ENCODE measurements at places on chromosomes 2 and 18.

DNA sequence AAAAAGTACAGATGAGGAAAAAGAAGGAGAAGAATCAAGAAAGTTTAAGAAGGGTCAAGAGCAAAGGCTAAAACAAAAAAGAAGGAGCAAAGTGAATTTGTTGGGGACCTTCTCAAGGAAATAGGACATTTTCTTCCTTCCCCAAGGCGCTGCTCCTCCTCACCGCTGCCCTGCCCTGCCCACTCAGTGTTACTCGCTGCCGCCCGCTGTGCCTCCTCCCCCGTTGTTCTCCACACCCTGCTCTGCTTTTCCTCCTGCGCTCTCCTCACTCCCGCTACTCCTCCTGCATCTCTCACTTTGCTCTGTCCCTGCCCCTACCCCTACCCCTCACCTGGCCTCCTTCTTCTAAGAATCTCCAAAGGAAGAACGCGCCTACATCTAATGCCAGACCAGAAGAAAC lies 50.7 kb downstream of the ID2 start:
- DNase-seq = no peak

- no peak for DNase-seq
These were observed 35.0 kb upstream of the LRP1B start for GRCh38 chr2:142165790-142166189.

- no peak for DNase-seq
These were observed 183.4 kb upstream of the FN1 start for GRCh38 chr2:215619022-215619958.

GRCh38 chr2:163909411-163910080 lies 173.7 kb upstream of the FIGN start:
- no peak for DNase-seq

DNA sequence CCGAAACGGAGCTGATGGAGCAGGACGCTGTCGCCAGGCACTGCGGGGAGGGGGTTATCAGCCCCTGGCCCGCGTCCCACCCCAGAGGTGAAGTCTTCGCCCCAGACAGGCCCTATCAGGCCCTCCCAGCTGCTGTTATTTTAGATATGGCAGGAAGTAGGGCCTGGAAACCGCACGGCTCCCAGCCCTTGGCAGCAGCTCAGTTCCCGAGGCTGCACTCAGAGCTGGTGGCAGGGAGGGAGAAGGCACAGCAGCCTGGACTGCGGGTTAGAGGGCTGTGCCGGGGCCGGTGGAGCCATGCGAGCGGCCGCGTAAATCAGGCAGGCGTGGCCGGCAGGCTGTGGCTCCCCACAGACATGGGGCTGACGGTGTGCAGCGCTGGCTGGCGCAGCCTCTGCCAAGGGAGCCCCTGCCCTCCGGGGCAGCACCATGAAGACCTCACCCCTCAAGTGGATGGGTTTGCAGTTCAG lies 111.4 kb downstream of the NFATC1 start:
- DNase-seq = peak; percentile 71

- no peak for DNase-seq
These were observed 139.0 kb upstream of the TRIB2 start for GRCh38 chr2:12577567-12578253.

DNA sequence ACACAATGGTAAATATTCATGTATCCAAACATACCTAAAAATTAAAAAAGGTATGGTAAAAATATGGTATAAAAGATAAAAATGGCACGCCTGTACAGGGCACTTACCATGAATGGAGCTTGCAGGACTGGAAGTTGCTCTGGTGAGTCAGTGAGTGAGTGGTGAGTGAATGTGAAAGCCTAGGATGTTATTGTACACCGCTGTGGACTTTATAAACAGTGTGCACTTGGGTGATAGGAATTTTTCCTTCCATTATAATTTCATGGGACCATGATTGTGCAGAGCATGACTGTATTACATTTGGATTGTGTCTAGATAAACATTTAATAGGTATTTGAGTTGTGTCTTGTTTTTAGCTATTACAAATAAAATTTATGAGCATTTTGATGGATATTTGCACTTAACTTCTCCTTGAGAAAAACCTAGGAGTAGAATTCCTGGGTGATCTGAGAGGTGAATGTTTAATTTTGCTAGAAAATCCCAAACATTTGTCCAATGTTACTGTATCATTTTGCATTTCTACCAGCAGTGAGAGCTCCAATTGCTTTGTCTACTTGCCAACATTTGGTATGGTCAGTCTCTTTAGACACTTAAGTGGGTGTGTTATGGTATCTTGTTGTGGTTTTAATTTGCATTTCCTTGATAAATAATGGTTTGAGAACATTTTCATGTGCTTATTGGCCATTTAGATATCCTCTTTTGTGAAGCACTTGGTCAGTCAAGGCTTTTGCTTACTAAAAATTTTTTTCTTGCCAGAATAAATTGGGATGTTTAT lies 81.7 kb downstream of the BCL2L11 start:
- no peak for DNase-seq

DNA sequence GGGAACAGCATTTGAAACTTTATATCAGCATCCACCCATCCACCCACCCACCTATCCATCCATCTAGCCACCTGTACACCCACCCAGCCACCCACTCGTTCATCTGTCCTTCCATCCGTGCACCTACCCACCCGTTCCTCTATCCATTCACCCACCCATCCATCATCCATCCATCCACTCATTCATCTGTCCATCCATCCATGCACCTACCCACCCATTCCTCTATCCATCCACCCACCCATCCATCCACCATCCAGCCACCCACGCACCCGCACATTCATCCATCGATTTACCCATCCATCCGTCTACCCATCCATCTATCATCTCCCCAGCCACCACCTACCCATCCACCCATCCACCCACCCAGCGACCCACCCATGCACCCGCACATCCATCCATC lies 24.8 kb downstream of the LDLRAD4 start:
- DNase-seq = no peak

DNA sequence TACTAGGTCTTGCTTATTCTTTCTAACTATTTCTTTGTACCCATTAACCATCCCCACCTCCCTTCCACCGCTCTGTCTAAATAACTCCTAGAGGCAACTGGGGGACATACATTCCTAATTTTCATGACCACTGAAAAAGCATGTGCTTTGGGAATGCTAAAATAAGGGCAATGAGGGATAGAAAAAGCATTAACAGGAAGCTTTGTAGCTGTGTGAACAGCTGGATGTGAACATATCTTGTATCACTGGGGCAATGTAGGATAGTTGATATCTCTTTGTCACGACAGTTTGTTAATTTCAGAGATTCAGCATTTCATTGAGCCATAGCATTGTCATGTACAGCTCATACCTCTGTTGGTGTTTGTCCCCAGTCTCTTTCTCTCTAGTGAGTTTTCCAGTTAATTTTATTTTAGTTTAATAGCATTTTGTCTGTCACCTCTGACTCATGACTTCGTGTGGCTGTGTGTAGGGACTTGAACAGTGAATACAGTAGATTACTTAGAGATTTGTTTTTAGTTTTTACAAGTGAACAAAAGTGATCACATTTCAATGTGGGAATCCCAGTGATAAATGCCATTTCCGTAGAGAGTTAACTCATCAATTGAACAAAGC lies 230.3 kb upstream of the NRP2 start:
- no peak for DNase-seq

DNA sequence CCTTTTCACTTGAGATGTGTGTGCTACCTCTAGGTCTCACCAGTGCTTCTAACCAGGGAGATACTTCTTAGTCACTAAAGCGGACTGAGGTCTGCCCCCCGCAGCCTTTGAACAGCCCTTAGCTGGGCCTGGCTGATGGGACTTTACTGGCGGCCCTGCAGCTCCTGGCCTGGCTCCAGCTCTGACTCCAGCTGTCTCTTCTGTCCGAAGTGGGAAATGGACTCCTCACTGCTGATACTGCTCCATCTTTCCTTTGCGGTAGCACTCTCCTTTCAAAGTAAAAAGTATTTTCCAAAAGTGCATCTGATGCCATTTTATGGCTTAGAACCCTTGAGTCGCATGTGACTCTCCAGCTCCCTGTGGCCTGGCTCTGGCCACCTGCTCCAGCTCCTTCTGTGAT lies 64.5 kb downstream of the ATP9B start:
- DNase-seq = no peak

DNA sequence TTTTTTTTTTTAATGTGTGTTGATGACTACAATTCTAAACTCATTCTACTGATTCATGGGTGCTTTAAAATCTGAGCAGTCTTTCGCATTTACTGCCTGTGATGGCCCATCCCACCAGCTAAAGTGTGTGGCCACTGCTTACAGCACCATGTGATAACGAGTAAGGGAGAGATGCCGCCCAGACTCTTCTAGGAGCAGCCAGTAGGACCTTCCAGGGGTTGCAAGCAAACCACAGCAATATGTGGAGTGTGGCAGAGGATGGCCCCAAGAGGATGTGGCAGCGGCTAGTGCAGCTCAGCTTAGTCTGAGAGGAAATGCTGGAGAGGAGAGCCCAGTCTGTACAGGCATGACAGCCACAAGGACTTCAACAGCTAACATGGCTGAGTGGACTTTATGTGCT lies 14.9 kb downstream of the IL1B start:
- DNase-seq = no peak

DNA sequence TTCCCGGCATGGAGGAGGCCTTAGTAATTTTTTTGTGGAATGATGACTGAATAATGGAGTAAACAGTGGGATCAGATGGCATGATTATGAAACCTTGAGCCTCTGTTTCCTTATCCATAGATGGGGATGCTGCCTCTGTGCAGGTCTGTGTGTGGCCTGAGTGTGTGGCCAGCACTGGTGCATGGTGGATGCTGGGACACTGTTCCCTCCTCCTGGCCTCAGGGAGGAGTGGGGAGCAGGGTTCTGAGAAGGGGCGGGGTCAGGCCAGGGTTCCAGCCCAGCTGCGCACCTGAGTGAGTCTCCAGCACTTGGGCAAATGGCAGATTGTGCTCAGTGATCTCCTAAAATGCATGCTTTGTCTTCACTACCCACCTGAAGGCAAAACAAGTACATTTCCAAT lies 66.4 kb downstream of the DCDC2C start:
- no peak for DNase-seq

GRCh38 chr2:241940329-241940728 lies 70.8 kb downstream of the RTP5 start:
- no peak for DNase-seq

GRCh38 chr2:210844016-210844415 lies 287.6 kb downstream of the CPS1 start:
- no peak for DNase-seq

DNA sequence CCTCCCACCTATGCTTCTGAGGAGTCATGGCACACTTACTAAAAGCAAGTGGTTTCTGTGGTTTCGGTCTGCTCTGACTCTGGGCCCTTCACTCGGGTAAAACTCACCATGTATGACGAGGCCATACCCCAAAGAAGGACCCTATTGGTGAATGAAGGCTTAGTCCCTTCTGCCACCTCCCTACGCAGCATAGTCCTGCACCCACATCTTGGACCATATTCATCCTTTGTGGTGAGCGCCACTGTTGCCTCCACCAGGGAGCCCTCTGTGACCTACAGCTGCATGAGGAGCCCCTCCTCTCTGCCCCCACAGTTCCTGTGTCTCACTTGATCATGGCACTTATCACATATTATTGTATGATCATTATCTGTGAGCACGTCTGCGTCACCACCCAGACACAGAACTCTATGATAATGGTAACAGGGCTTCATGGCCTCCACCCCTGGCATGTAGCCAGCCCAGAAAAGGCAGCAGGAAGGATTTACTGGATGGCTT lies 113.3 kb downstream of the TFCP2L1 start:
- no peak for DNase-seq

DNA sequence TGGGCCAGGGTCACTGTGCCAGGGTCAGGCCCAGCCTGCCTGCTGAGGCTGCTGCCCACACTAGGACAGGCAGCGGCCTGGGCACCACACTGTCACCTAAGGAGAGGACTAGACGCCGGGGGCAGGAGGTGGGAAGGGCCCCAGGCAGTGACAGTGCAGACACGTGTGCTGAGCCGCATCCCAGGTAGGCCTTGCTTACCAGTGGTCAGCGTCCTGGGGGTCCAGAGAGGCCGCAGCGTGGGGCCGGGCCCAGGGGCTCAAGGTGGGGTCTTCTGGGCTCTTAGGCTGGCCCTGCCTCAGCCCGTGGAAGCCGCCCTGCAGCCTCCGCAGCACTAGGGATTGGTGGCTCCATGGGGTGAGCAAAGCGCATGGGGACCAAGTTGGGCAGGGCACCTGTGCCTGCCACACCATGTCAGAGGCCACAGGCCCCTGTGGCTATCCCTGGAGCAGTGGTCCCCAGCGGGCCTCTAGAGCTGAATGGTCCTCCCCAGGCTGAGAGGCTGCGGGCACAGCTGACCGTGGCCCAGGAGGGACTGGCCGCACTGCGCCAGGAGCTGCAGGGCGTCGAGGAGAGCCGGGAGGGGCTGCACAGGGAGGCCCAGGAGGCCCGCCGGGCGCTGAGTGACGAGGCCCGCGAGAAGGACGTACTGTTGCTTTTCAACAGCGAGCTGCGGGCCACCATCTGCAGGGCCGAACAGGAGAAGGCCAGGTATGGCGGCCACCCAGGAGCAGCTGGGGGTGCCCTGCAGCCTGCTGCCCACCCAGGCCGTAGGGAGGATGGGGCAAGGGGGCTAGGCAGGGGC lies 35.2 kb upstream of the SNED1 start:
- no peak for DNase-seq

- peak; percentile 31 for DNase-seq
These were observed 133.4 kb downstream of the INSIG2 start for GRCh38 chr2:118221536-118222272.

DNA sequence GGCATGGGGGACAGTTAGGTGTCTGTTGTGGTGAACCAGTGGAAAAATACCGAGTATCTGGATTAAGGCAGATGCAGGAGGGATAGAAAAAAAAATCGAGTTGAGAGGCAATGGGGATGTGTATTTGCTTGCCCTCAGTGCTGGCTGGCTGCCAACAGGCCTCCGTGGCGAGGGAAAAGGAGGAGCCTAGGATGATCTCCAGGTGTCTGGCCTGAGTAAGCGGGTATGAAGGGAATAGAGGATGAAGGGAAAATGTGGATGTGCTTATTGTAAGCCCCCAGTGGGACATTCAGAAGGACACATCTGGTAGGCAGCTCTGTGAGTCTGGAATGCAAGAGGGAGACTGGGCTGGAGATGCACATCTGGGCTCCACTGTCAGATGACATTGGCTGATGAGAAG lies 22.8 kb downstream of the KCNS3 start:
- DNase-seq = no peak

DNA sequence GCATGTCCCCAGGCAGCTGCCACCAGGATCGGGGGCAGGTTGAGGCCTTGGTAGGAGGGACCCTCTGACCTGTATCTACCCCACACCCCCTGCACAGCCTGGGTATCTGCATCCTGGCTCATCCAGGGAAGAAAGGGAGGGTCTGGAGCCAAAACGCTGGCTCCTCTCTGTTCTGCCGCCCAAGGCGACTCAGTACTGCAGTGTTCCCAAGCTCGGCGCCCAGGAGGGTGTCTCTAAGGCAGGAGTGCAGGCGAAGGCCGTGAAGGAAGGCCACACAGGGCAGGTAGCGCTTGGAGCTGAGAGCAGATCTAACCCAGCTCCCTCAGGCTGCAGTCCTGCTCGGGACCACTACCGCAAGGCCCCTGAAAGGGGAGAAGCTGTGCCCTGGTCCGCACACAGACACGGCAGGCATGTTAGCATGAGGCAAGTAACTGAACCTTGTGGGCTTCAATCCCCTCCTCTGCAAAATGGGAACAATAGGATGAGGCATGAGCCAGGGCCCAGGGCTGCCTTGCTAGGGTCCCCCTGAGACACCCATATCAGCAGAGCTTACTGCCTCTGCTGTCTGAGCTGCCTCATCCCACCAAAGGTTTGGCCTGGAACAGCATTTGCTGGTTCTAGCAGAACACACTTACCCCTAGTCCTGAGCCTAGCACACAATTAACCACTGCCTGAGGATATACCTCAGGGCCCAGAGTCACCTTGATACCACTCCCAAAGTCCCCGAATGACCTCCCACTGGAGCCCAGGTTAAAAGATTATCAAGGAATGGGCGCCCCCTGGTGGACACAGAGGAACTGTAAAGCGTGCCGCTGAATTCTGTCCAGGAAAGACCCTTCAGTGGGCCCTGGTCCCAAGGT lies 6.5 kb downstream of the PTMA start:
- peak; percentile 79 for DNase-seq

Data from thyroid gland (tissue), 4 donors.